ENCODE measurements at places on chromosomes 5 and 9.

DNA sequence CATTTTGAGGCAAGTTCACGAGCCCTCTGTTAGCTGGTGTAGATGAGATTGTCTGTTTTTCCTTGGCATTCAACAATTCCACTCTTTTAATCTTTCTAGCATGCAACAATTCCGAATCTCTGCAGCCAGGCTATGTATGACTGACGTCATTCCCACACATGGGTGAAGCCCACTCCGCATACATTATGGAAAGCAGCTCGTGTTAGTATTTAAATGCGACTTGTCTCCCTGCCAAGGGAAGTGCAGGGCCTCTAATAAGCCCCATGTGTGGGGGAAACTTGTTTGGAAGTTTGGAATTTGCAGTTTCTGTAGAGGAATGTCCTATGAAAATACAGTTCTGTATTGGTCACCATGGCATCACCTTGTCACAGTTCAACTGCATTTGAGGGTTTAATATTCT is 146.0 kb upstream of the FBXL7 start:
- peak; percentile 29 for DNase-seq

- DNase-seq = no peak
Observed at GRCh38 chr9:124906966-124907365, 33.9 kb downstream of the GOLGA1 start.

DNA sequence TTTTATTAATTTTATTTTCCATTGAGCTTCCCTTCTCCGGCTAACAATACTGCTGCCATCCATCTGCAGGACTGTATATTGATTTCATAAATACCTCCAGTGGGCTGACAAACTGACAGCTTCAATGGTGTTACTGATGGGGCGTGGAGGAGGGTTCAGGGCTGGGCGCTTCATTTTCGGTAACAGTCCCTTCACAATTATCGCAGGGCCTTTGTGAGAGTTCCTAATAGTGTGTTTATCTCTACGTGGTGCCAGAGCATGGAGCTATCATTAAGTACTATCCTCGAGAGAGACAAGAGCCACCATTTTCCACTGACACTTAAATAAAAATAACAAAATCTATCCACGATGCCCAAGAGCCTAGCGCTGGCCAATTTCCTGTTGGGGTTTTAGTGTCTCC is 307.0 kb upstream of the PANK3 start:
- no peak for DNase-seq

DNA sequence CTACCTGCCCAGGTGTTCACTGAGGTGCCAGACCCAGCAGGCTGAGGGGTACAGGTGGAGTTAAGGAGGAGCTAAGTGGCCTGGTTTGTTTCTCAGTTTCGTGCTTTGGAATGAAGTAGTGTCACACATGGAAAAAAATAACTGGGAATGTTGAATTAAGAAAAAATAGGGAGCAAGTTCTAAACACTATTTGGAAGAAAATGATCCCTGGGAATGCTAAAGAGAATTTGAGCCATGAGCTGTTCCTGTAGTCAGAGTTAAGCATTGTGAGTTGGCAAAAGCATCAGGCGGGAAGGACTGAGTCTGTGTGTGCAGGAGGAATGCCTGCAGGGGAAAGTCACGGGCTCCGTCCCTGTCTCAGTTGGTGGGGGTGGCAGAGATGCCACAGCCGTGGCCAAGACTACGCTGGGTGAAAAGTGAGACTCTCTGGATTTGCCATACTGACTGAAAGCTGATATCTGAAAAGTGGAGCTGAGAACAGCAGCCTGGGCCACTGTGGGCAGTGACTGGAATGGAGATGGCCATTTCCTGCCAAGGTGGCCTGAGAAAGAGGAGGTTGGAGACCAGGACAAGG is 37.0 kb downstream of the SYK start:
- no peak for DNase-seq

DNA sequence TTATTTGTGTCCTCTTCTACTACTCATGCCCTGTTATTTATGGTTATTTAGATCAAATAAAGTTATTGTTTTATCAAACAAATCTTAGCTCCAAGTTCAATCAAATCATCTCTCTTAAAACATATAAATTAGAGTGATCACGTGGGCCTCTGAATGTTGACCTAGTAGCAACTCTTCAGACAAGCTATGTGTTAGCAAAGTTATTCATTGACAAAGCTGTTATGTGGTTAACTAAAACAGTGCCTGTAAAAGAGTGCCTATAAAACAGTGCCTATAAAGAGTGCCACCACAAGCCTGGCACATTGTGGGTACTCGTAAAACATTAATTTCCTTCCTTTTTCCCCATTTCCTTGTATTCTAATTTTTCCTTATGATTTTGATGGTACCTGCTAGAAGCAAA is 421.9 kb downstream of the HCN1 start:
- DNase-seq = no peak

DNA sequence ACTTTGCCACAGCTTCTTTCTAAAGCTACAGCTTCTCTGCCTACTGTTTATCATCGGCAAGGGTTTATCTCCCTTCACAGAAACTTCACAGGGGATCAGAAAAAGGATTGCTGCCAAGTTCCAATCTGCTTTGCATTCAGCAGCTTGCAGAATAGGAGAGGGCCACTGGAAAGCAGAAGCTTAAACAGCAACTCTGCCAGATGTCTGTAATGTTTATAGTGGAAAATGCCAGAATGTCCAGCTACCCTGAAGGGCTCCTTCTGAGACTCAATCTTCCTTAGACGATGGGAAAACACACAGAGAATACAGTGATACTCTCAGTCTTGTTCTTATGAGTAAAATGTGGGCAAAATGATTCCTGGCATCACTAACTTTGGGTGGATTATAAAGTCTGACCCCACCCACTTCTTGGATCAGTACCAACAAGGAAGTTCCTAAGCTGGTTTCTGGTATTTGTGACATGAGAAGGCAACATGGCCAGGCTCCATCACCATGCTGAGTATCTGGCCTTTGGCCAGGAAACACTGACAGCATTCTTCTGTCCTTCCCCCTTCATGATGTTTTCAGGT is 19.0 kb downstream of the STOM start:
- DNase-seq = peak; percentile 95

- DNase-seq = no peak
Observed at GRCh38 chr9:132602207-132602606, 19.8 kb downstream of the BARHL1 start.

- no peak for DNase-seq
Observed at GRCh38 chr5:108541836-108542235, 159.9 kb upstream of the FBXL17 start.

- DNase-seq = peak; percentile 1
Observed at GRCh38 chr9:73269430-73270101, 117.9 kb downstream of the ANXA1 start.

DNA sequence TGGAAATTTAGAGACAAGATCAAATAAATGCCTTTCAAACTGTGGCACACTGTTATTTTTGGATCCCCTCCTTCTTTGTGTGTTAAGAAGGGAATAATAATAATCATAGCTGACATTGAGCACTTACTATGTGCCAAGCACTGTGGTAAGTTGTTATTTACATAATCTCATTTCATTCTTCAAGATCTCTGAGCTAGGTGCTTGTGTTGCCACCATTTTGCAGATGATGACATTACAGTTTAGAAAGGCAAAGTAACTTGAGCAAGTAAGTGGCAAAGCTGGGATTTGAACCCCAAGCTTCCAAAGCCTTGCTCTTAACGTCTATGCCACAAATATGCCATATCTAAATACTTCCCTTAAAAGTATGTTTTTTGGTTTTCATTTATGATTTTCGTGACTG is 121.8 kb upstream of the TMEM161B start:
- DNase-seq = no peak

DNA sequence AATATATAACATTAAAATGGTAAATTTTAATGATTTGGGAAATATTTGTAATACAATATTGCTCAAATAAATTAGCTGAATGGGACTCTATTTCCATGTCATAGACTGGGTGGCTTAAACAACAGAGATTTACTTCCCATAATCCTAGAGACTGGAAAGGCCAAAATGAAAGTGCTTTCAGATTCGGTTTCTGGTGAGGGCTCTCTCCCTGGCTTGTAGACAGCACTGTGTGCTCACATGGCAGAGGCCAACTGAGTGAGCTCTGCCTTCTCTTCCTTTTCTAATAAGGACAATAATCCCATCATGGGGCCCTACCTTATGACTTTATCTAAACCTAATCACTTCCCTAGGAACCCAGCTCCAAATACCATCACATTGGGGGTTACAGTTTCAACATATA is 196.2 kb downstream of the MARCHF11 start:
- DNase-seq = no peak

GRCh38 chr9:105457560-105458294 is 9.9 kb downstream of the FSD1L start:
- no peak for DNase-seq

GRCh38 chr5:117110548-117110947 is 535.9 kb upstream of the SEMA6A start:
- DNase-seq = no peak

DNA sequence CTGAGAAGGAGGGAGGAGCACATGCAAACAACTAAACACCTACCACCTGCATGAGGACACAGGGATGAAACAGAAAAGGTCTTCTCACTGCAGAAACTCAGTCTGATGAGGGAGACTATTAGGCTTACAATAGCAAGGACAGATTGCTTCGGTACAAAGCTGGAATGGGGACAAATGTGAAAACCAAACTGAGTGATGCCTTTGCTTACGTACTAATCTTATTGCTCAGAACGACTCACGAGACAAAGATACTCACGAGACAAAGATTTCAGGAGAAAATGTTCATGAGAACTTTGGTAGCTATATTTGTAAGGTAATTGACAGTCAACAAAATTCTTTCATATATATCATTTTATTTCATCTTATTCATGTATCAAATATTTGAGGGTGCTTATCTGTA is 71.9 kb upstream of the TAF1L start:
- peak; percentile 18 for DNase-seq

DNA sequence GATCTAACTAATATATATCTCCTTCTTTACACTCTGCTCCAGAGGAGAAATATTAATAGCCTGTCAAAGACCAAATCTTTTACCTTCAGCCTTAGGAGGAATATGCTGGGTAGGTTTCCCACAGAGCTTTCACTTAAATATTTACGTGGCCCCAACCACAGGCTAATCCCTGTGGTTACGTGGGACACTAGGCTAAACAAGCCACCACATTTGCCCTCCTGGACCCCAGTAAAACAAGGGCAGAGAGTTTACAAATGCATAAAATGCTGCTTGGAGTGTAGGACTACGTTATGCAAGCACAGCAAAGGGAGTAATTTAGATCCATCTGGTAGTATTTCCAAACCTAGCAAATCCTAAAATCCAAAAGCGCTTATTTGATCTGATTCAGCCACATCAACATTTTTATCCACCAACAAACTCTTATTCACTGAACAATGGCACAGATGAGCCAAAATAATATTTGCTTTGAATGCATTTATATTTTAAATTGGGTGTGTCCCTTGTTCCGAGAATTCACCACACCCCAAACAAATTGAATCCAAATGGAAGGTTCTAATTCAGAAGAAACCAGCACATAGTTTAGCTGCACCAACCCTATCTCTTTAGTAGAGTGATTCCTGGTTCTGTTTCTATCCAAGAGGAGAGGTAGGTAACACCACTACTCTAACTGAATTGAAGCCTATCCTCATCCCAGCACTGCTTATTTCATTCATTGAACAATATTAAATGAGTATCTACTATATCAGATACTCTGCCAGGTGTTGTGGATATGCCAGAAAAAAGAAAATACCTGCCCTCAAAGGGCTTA is 179.0 kb downstream of the TSSK1B start:
- DNase-seq = peak; percentile 6

DNA sequence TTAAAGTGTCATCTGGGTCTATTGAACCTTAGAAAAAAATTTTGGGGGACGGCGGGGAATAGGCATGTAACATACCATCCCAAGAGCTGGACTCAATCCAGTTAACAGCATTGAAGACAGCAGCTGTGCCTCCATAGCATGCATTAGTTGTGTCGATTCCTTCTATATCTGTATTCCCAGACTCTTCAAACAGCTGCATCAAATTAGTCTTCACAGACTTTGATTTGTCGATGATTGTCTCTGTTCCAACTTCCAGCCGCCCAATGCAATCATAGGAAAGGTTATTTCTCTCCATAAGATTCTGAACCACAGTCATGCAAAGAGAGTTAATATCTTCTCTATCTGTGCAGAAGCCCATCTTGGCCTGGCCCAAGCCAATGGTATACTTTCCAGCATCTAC is 14.8 kb downstream of the HMGCS1 start:
- DNase-seq = no peak

GRCh38 chr5:93608855-93609254 is 25.8 kb downstream of the NR2F1 start:
- no peak for DNase-seq

- no peak for DNase-seq
Observed at GRCh38 chr5:36285837-36286615, 15.7 kb downstream of the RANBP3L start.

DNA sequence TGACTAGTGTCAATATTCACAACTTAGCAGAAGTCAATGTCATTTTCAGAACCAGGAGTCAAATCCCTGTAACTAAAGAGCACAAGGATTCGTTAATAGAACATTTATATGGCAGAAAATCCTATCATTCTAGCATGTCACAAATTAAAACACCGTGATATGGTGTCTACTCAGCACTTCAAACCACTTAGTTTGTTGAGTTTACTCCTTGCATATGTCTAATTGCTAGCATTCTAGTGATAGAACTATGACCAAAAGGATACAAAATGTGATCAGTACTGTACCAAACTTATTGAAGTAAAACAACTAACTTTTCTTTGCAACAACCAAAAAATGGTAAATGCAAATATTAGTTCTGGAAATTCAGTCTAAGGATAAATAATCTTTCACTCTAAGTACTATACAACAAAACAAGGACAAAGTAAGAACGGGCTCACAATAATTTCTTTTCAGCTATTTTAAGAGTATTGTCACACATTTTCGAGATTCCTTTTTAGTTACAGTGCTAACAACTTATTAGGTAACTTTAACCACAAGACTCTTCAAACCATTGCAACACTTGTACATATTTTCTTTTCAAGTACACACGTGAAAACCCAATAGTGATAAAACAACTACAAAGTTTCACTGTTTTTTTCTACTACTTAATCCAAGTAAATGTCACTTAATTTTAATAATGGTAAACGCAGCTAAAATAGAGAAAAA is 845.2 kb upstream of the CDH10 start:
- peak; percentile 0 for DNase-seq

- DNase-seq = peak; percentile 32
Observed at GRCh38 chr9:34493972-34494535, 28.7 kb downstream of the ENHO start.

GRCh38 chr9:110028676-110029075 is 179.3 kb downstream of the C9orf152 start:
- no peak for DNase-seq

GRCh38 chr9:104784098-104784497 is 20.2 kb downstream of the NIPSNAP3B start:
- DNase-seq = no peak

- DNase-seq = peak; percentile 21
Observed at GRCh38 chr9:22228542-22228941, 218.1 kb upstream of the DMRTA1 start.

DNA sequence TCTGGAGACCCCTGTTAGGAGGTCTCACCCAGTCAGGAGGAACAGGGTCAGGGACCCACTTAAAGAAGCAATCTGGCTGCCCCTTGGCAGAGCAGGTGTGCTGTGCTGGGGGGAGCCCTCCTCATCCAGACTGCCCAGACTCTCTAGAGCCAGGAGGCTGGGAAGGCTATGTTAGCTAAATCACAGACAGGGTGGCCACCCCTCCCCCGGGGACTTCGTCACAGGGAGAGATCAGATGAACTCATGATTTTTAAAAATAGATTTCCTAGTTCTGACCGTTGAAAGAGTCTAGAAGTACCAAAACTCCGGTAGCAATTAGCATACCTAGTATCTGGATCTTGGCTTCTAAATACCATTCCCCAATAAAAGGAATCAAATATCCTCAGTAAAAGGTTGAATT is 35.0 kb upstream of the FOXB2 start:
- DNase-seq = no peak

- DNase-seq = no peak
Observed at GRCh38 chr5:151134228-151134627, 23.4 kb downstream of the ANXA6 start.
